ENCODE measurements at places on chromosomes 6 and 20. TPM values are rescaled to one million over a fixed set of nuclear protein-coding genes. Genes with fewer than 3 reads are reported as not detected.

The TOX2 gene
- 0.66 TPM for total RNA-seq

The HLA-DQB1 gene
- total RNA-seq: 7.2 TPM

The PLAGL2 gene
- total RNA-seq: 2.9 TPM

The RBM39 gene
- total RNA-seq: 527 TPM

DNA sequence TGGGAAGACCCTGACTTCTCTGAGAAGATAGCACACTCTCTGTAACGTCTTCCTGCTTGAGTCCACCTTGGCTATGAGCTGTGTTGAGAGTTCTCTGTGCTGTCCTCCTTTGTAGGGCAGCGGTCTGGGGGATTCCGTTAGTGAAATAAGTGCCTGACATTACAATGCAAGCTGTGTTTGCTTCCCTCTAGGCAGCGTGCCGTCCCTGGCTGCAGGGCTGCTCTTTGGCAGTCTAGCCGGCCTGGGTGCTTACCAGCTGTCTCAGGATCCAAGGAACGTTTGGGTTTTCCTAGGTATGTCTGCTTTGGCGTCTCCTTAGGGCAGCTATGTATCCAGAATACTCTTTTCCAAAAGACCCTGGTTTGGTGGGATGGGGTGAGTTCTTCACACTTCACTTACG, 2.8 kb downstream of the TMEM14C start:
- DNase-seq: no peak

GRCh38 chr20:6697228-6697972, 70.1 kb upstream of the BMP2 start:
- DNase-seq: no peak

DNA sequence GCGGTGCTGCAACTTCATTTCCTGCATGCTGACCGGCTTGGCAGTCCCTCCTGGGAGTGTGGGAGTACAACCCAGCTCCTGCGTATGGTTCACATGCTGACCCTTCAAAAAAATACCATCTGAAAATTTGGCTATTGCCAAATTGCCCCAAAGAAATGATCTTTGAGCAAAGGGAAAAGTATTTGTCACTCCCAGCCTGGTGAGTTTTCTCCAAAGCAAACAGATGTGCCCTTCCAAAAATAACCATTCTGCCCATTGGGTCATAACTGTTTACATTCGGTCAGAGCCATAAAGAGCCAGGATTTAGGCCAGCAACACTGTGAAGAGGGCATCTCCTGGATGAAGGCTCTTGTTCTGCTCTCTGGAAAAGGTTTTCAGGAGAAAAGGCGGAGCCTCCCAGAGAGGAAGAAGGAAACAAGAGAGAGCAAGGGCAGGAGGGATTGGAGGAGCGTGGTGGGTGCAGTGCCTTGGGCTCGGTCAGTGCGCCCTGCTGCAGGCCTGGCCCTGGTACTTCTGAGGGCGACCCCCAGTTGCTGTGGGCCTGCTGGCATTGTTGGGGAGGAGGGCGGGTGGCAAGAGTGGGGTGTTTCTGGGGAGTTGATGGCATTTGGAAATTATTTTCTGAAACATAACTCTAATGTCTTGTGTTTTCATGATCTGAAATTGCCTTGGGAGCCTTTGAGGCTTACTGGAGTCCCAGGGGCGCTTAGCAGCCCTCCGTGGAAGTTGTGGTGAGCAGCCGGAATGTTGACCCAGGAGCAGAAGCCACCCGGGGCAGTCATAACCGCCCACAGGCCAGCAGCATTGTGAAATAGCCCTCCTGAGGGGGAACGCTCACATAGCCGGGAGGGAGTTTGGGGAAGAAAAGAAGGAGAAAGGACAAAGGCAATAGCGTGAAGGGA, 248.4 kb downstream of the MYLK4 start:
- no peak for DNase-seq

DNA sequence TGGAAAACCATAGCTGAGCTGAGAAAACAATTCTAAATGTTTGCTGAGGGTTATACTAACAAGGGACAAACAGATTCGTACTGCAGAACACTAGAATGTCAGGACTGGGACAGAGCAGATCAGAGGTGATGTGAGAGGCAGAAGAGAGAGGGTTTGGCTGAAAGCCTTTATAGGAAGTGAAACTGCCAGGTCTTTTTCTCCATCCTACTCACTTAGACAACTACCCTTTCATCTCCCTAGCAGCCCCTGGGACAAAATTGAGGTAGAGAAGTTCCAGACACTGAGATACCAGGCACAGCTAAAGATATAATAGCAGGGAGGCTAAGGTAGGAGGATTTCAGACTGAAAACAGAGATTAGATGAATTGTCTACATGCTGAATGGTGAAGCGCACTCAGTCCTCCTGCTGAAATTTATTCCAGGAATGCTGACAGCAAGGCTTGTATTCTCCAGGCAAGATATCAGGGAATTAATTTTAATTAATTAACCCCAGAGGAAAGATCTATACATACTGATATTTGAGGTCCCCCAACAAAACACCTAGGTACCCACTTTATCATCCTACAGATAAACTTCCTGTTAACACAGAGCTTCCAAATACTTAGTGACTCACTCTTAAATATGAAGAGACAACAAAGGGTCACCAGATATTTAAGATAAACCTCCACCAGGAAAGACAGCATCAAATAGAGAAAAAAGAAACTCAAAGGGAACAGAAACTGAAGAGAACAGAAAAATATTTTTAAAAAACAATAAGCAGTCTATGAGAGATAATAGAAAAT, 12.6 kb upstream of the EIF2S2 start:
- no peak for DNase-seq

GRCh38 chr6:77334093-77334492, 129.2 kb downstream of the HTR1B start:
- DNase-seq: no peak

- no peak for DNase-seq
Observed at GRCh38 chr6:129353067-129353466, 356.9 kb downstream of the ARHGAP18 start.

- DNase-seq: no peak
Observed at GRCh38 chr6:29728173-29728874, 5.1 kb downstream of the HLA-F start.

Measured in breast epithelium (tissue), 4 donors.